Activated CD4-positive, alpha-beta memory T cell treated with anti-CD3 and anti-CD28 coated beads, Interleukin-2, amount 10 ng/mL, durations not matched to agents 7 days and 5 days (primary cell): ENCODE measurements at places on chromosomes 11 and 22. TPM values are rescaled to one million over a fixed set of nuclear protein-coding genes. Genes with fewer than 3 reads are reported as not detected.

GLYAT gene
- not detected for total RNA-seq

OR52N4 gene
- 1.5 TPM for total RNA-seq

MS4A1 gene
- not detected for total RNA-seq

TMEM151A gene
- not detected for total RNA-seq
